ENCODE measurements at places on chromosomes 3 and 15.

DNA sequence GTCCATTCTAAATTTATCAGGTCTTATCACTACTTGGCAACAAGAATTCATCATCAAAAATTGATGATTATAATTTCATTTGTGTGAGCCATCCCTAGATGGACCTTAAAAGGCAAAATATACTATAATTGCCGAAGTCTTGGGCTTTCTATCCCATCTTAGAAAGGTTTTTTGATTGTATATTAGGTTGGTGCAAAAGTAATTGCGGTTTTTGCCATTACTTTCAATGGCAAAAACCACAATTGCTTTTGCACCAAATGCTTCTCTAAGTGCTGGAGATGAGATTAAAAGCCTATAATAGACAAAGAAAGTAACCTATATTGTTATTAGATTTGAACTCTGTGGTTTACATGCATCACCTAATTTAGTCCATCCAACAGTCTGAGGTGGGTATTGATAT is 612.9 kb downstream of the ZNF385D start:
- no peak for DNase-seq

- DNase-seq, result no peak
These were observed 5.2 kb downstream of the LOXL1 start for GRCh38 chr15:73931441-73931840.

DNA sequence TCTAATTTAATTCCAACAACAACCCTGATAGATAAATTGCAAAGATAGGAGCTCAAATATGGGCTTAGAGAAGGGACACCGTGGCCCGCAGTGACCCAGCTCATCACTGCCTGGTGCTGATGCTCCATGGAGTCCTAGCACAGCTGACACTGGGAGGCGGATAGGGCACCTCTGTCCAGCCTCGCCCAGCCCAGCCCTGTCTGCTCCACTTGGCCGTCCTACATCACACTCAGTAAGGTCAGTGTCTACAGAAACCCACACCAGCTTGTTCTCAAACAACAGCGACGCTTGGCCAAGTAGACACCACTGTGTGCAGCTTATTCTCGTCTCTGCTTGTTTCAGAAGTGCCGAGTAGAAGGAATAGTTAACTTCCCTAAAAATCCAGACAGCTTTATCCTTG is 33.9 kb downstream of the GABRB3 start:
- DNase-seq, result no peak

- peak; percentile 1 for DNase-seq
These were observed 87.8 kb downstream of the RSL24D1 start for GRCh38 chr15:55108858-55109518.

GRCh38 chr3:120153294-120153693 is 59.0 kb upstream of the GSK3B start:
- no peak for DNase-seq

- DNase-seq, result no peak
These were observed 60.9 kb downstream of the HES1 start for GRCh38 chr3:194196876-194197275.

DNA sequence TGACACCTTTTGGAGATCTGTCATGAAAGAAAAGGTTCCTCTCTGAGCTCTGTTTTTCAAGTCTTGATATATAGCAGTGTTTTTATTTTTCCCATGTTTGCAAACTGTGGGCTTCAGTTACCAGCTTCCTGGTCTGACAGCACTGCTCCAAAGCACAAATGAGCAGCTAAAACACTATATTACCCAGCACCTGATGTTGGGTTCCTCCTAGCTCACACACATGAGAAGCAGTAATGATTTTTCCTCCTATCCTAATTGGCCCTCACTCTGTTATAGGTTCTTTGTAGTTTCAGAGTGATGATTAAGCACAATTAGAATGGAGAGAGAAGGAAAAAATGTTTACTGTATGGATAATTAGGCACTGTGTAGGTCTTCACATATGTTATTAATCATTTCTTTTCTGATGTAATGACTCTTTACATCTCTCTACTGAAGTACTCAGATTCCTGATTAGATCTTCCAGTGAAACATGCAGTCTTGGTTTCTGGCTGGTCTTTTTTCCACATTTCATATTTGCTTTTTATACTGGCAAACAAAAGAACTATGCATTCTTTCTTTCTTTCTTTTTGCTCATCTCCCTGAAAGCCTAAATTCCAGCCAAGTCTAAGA is 939.7 kb downstream of the NSUN3 start:
- no peak for DNase-seq

GRCh38 chr15:78620527-78621421 is at the start of gene CHRNA3:
CHRNA3 (minus strand) TSS chr15:78620996; CDS start chr15:78620794, 202 bp downstream.
- no peak for DNase-seq

GRCh38 chr3:56939834-56940233 is 120.6 kb upstream of the SPATA12 start:
- DNase-seq, result no peak

- no peak for DNase-seq
These were observed 302.0 kb downstream of the WDR72 start for GRCh38 chr15:53457479-53457878.

DNA sequence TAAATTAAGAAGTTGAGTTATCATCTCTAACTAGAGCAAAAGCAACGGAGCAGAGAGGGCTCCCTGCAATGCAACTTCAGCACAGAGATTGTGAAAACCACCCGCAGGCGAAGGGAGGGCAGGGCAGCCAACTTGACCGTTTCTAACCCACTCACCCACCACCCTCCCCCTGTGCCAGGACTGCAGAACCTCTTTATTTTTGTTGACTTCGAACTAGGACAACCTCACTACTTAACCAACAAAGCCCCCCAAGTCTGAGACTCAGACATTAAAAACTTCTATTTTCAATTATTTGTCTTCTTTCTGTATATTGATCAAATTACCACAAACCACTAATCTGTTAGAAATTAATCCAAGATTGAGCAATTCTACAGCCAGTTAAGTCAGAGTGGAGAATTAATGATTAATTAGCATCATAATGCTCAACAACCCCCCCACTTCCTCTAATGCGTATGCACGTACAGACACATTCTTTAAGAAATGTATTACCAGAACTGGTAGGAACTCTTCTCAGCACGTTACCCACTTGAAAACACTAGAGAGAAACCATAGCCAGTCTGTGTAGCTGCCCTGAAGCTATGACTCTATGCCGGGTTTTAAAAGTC is 2.0 kb downstream of the MGLL start:
- DNase-seq, result no peak

DNA sequence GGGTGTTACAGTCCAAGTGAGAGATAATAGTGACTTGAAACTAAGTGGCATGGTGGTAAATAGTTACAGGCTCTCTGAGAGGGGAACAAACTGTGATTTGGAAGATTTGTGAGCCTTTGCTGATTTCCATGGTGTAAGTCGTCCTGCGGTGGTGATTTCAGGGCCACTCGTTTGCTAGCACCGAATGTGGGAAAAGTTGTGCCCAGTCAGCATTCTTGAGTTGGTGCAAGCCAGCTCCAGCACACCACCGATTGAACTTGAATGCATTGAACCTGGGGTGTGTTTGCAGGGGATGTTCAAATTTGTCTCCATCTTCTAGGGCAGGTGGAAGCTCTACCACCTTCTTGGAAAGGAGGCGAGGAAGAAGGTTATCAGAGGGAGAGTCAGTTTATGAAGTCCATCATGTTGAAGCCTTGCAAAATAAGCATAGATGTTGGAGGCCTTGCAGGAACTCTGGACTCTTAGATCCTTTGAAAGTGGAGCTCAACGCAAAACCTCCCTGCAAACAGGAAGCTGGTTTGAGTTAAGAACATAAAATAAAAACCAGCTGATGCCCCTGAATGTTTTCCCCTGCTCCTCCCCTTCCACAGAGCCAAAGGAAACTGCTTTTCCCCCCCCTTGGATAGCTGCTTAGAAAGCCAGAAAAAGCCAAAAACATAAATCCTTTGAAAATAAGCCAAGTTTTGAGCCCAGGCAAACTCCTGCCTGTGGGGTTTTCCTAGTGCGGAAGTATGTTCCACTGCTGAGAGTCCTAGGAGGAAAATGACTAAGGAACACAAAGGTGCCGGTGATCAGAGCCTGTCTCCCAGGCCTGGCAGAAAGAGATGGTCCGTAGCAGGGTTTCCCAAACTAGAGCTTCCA is 21.9 kb downstream of the MAPKBP1 start:
- no peak for DNase-seq

DNA sequence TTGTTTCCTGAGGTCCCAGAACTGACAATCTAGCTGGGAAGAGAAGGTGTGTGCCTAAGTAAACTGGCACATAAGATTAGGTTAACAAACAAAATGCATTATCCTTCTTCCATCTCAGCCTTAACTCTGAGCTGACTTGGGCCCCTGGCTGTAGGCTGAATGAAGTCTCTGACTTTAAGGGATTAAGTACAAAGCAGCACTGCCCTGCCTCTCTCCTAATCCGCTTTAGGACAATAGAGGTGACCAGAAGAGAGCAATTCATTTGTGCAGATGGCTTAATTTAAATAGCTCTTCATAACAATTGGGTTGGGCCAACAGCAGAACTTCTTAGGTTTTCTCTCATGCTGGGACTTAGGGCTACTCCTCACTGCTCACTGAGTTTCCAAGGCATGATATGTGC is 181.6 kb upstream of the SOX14 start:
- no peak for DNase-seq

- DNase-seq, result no peak
These were observed 39.2 kb upstream of the GADL1 start for GRCh38 chr3:30933478-30934207.

- no peak for DNase-seq
These were observed 460.2 kb downstream of the OCA2 start for GRCh38 chr15:27638958-27639357.

DNA sequence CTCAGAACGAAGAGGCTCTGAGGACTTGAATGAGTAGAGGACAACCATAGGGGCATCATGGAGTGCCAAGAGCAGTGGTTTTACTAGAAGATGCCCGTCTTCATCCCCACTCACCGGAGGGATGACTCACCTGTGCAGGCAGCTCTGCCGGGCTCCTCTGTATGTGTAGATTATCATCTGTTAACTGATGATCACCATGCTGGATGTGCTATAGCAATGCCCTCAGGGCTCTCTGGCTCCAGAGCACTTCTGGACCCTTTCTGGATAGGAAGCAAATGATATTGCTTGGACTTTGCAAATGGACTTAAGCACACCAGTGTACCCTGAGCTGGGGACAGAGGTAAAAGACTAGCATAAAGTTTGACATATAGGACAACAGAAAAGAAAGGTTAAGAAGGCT is 10.2 kb upstream of the TGFBR2 start:
- DNase-seq, result no peak

DNA sequence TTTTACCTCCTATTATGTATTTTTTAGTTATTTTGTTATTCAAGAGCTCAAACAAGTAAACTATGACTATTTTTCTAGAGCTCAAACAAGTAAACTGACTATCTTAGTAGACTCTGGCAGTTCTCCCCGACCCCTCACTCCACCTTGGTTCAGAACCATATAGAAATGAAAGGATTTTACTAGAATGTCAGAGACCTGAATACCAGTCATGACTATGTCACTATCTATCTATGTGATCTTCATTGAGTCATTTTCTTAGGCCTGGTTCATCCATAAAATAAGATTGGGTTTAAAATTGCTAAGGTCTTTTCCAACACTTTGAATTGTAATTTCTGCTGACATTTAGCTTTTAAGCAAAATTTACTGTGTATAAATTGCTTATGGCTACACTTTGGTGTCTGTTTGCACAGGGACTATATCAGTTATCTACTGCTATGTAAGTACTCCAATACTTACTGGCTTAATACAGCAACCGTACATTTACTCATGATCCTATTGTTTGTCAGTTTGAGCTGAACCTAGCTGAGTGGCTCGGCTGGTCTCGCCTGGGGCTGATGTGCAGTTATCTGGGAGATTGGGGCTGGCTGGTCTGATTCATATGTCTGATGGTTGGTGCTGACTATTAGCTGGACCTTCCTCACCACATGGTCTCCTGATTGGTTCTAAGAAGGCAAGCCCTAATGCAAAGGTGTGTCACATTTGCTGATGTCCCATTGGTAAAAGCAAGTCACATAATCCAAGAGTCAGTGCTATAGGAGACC is 37.0 kb downstream of the RASA2 start:
- no peak for DNase-seq

GRCh38 chr3:127135241-127136023 is 57.5 kb upstream of the PRR23E start:
- no peak for DNase-seq

GRCh38 chr15:94930960-94931359 is 699.6 kb downstream of the MCTP2 start:
- DNase-seq, result no peak

GRCh38 chr15:68526269-68526668 is 52.5 kb upstream of the CORO2B start:
- DNase-seq, result no peak

DNA sequence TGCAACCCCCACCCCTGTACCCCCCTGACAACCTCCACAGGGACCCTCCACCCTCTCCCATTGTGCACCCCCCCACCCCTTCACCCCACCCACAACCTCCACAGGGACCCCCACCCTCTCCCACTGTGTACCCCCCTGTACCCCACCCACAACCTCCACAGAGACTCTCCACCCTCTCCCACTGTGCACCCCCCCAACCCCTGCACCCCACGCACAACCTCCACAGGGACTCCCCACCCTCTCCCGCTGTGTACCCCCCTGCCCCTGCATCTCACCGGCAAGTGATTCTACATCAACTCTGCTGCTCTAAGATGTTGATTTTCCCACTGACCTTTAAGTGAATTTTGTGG is 51.5 kb upstream of the RPL32 start:
- DNase-seq, result no peak

- no peak for DNase-seq
These were observed 416.2 kb downstream of the NR2F2 start for GRCh38 chr15:96746665-96747064.

DNA sequence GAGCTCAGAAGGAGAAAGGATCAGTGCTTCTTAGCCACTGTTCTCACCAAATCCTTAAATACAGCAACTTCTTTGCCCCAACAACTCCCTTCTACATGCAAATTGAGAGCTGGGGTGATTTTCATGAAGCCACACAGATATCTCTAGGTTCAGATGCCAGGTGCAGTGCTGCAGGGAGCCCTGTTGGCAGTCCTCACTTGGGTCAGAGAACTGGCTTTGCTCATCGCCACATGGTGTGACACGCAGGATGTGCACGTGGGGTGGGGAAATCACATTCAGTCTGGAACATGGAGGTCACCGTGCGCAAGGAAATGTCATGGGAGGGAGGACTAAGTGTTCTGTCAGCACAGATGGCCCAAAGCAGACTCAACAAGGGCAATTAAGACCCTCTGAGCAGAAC is 103.8 kb downstream of the WDR76 start:
- DNase-seq, result no peak

GRCh38 chr3:62529230-62529629 is 155.9 kb upstream of the FEZF2 start:
- DNase-seq, result no peak

DNA sequence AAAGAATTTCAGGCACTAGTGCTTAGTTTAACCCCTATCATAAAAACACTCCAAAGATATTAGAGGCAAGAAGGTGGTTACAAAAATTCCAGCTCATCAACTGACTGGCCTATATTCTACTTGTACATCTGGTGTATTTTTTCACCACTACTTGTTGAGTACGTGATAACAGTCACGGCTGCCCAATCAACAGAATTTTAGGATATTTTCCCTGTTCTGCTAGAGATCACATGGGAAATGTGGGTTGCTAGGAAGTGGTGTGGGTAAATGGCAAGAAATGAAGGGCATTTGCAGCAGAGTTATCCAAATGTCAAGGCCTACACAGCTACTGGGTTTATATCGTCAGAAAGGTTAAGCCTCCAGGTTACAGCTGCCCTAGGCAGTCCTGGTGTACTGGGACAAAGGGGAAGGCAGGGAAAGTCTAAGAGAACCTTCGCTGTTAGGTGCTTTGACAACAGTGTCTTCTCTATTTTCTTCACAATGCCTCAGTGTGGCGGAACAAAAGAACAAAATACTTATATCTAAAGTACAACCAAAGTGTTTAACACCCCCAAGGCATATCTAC is 81.9 kb downstream of the FMN1 start:
- no peak for DNase-seq

GRCh38 chr15:62494197-62494596 is 329.1 kb upstream of the C2CD4B start:
- no peak for DNase-seq
